ENCODE measurements at places on chromosomes 5 and 9. TPM values are rescaled to one million over a fixed set of nuclear protein-coding genes. Genes with fewer than 3 reads are reported as not detected.

The DPYSL3 gene
- 102 TPM for total RNA-seq

GRCh38 chr5:21238786-21239185 lies 1250.8 kb upstream of the CDH18 start:
- DNase-seq, result no peak

The SPINK7 gene
- total RNA-seq, result not detected

DNA sequence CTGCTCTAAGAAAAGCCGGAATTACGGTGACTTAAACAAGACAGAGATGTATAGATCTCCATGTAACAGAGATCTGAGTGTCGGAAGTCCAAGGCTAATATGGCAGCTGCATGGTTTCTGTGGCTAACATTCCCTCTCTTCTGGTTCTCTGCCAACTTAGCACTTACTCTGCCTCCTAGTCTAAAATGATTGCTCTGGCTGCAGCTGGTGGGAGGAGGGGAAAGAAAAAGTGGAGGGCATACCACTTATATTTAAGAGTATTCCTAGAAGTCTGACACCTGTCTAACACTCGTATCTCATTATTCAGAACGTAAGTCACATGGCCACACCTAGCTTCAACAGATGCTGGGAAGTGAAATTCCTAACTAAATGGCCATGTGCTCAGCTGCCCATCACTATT lies 551.5 kb upstream of the TLE4 start:
- DNase-seq, result no peak

DNA sequence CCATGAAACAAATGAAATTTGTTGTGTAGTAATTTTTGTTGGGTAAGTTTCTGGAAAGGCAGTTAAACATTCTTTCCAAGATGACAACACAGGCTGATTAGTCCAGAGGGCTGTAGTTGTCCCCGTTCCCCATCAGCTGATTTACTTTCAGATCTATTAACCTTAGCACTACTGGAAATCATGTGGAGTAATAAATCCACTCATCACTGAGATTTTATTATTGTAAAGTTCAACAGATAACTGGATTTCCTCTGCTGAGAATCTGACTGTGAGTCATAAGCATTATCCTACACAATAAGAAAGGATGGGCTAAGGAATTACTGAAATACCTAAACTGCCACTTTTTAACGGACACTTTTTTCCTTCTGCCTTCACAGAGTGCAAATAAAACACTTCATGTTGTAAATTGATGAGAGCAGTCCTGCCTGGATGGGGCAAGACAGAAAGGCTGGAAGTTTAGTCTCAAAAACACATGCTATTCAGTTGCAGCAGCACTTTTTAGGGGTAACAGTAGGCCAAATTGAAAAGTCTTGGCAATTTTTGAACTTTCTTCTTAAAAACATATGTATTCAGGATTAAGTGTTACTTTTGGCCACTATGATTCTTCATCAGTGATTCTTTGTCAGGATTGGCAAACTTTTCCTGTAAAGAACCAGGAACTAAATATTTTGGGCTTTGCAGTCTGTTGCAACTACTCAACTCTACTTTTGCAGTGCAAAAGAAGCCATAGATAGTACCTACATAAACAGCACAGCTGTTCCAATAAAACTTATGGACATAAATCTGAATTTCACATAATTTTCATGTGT lies 7.0 kb downstream of the STOM start:
- no peak for DNase-seq

- no peak for DNase-seq
These were observed 57.3 kb upstream of the FNIP1 start for GRCh38 chr5:131854134-131854533.

GRCh38 chr5:116480894-116481510 lies 93.6 kb downstream of the SEMA6A start:
- DNase-seq, result no peak

DNA sequence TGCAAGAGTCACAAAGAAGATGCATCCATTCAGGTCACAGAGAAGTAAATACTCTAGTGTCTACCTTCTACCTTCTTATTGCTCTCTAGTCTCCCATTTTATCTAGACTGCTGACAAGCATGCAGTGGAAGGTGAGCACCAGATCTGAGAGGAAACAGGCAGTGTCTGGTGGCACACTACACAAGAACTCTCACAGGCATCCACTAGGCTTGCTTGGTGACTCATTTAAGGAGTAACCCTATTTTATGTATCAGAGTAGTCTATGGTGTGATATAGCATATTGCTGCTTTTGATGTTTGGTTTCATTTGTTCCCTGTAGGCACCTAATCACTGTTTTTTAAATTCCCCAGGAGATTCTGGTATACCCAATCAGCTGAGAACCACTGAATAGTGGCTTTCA lies 1.6 kb upstream of the THBS4 start:
- DNase-seq, result no peak

The PCDHB8 gene
- total RNA-seq, result 1.8 TPM

- no peak for DNase-seq
These were observed 17.5 kb downstream of the ADRA1B start for GRCh38 chr5:159933531-159934485.

The OMD gene
- not detected for total RNA-seq

The EXOSC2 gene
- total RNA-seq, result 103 TPM

The NEURL1B gene
- 6.1 TPM for total RNA-seq

DNA sequence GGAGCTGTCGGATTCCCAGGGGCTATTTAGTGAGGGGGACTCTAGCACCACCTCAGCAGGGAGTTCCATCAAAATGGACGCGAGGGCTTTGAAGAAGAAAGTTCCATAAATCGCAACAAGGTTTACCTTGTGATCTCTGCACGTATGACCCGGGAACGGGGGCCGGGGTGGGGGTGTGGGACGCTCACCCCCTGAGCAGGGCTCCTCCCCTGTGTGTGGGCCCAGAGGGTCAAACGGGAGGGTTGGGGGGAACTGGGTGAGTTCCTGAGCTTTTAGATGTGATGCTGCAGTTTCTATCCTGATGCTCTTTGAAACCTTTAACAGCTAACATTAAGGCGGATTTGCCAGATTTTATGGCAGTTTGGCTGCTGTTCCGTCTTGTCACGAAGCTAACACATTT lies 18.9 kb upstream of the LRRC14B start:
- DNase-seq, result no peak

GRCh38 chr5:173341961-173342430 lies 13.8 kb upstream of the STC2 start:
- DNase-seq, result no peak

The SVEP1 gene
- total RNA-seq, result 1.5 TPM

- no peak for DNase-seq
These were observed 670 bp downstream of the CCDC171 start for GRCh38 chr9:15553528-15553898.

GRCh38 chr5:98066910-98067309 lies 706.6 kb upstream of the RGMB start:
- DNase-seq, result no peak

GRCh38 chr5:131769336-131769735 lies 27.5 kb downstream of the FNIP1 start:
- DNase-seq, result no peak

- DNase-seq, result no peak
These were observed 6.2 kb upstream of the SCAMP1 start for GRCh38 chr5:78354066-78354670.

DNA sequence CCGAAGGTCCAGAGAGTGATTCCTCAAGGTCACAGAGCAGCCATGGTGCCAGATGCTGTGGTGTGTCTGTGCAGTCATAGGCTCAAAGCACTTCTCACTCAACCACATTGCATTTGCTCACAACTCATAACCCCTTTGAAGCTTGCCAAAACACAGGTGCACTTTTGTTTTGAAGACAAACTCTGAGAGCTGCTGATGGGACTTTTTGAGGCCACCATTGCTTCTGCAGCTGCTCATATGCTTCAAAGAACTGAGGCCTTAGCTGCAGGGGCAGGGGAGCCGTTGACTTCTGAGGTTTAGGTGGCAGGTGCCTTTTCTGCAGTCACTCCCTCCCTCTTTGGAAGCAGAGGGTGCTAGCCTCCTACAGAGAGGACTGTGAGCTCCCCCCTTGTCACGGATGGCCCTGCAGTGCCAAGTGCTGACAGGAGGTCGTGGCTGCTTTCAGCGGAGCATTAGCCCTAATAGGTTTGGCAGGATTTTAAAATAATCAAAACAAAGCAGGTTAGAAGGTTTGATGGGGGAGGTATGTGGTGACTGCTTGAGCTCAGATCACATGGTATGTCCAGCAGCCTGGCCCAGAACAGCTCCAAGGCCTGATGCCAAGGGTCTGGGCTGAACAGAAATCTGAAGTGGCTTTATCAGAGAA lies 232.1 kb downstream of the MAN2A1 start:
- DNase-seq, result no peak

DNA sequence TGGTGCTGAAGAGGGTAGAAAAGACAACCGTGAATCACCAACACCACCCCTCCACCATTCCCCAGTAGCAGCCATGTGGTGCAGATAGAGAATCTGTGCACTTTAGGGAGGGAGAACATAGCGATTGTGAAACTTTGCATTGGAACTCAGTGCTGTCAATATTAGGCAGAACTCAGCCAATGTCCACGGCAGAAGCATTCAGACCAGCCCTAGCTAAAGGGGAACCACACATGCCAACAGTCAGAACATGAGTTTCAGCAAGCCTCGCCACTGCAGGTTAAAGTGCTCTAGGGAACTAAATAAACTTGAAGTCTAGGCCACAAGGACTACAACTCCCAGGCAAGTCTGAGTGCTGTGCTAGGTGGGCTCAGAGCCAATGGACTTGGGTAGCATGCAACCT lies 38.5 kb upstream of the DEPDC1B start:
- DNase-seq, result no peak

The MED7 gene
- total RNA-seq, result 11.6 TPM

DNA sequence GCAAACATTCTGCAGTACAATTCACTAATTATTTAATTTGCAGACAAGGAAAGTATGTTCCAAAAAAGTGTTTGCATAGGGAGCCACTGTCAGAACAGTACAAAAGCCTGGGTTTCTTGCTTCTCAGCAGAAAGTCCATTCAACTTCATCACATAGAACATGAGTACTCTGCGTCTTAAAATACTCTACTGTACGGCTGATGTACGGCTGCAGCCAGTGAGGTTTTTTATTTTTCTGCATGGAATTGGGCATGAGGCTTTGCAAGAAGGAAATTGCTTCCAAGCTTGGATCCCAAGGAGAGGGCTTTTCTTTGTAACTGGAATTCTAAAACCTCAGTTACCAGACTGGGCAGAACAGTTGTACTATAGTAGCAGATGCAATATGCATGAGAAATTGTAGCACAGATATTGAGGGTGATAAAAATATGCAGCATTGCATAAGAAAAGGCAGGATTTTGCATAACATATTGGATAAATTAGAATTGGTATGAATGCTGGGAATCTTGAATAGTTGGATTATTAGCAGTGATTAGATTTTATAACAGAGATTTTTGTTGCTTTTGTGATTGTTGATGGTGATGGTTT lies 178.1 kb upstream of the CDH9 start:
- no peak for DNase-seq
